PC-3 (cell line): ENCODE measurements at places on chromosomes 13 and 19.

DNA sequence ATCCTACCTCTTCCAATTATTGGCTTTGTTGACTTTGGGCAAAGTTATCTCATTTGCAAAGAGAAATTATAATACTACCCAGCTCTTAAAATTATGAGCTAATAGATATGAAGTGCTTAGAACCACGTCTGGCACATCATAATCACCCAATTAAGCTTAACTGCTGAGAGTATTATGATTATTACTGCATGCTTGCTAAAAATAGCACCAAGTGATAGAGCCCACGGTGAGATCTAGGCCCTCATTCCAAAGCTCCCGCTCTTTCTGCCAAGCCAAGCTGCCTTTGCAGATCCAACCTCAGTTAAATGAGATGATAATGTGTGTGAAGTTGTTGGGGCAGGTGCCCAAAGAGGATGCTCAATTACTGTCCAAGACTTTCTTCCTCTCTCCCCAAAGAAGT is 6.5 kb upstream of the EDDM13 start:
- no peak for DNase-seq

DNA sequence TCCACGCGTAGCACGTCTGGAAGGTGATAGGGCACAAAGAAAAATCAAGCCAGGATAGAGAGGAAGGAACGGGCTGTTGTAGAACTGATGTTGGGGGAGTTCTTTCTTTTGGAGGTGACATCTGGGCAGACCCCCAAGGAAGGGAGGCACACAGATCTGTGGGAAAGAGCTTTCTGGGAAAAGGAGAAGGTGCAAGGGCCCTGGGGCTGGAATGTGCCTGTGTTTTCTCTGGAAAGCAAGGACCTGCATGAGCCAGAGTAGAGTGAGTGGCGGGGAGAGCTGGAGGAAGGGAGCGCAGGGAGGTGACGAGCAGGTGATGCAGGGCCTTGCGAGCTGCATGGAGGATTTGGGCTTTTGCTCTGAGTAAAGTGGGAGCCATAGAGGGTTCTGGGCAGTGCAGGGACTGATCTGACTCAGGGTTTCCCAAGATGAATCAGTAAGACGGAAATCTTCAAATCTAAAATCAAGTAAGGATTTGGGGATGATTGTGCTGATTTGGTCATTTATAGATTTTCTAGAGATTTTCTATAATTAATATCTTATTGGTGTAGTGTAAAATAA is 30.8 kb downstream of the SMARCA4 start:
- DNase-seq, result no peak

GRCh38 chr19:23436944-23437343 is 41.7 kb upstream of the ZNF91 start:
- peak; percentile 9 for DNase-seq

DNA sequence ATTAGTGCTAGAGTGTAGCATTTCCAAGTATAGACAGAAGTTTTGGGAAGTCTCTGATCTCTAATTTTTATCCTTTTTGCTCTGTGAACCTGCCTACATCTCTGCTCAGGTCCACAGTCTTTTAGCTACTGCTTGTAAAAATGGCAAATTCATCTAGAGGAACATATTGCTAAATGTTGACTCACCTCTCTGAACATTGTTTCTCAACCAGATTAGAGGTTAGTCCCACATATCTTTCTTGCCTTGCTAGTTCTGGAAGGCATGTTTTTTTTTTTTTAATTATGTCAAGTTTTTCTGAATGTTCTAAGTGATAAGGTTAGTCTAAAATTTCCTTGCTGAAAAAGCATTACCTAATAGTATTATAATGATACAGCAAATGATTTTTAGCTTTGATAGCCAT is 2889.6 kb upstream of the PCDH20 start:
- peak; percentile 44 for DNase-seq

- DNase-seq, result no peak
These were observed 418 bp upstream of the ZNF709 start for GRCh38 chr19:12485052-12485416.

DNA sequence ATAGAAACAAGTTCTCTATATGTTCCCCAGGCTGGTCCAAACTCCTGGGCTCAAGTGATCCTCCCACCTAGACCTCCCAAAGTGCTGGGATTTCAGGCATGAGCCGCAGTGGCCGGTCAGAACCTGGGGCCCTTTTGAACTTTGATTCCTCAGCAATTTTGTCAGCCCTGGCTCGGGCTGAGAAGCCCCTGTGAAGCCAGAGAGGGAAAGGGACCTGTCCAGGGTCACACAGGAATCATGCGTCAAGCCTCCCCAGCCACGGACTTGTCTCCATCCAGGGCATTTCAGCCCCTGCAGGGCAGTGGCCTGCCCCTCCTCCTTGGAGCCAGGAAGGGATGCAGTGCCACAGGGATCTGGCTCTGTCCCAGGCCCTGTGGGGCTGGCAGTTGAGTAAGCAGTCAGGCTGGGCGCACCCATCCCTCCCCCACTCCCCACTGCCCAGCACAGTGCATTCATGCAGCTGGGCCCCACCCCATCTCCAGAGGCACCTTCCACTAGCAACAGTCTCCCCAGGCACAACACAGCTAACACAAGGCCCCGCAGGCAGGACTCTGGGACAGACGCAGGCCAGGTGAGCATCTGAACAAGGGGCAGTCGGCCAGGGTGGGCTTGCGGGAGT is at the start of gene CAPS:
CAPS (plus strand) TSS at position 516 of the 619 bp plus-strand sequence. CDS start 153 bp downstream, outside the sequence.
- DNase-seq, result peak; percentile 97

- DNase-seq, result no peak
These were observed 419.3 kb upstream of the KLHL1 start for GRCh38 chr13:70527599-70527998.

DNA sequence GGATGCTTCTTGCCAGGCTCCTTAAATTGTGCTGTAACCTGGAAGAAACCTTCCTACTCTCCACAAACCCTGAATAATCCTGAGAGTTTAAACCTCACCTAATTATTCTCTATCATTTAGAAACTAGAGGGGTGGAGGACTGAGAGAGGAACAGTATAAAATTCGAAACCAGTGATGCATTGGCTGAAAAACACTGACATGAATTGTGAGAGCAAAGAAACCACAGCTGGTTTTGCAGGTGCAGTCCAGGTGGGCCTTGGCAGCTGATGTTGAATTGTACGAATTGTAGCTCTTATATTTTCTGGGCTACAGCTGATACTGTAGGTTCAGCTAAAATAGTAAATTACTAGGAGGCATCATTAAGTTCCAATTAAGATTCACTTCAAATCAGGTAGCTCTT is 227.0 kb upstream of the SLITRK5 start:
- DNase-seq, result no peak

DNA sequence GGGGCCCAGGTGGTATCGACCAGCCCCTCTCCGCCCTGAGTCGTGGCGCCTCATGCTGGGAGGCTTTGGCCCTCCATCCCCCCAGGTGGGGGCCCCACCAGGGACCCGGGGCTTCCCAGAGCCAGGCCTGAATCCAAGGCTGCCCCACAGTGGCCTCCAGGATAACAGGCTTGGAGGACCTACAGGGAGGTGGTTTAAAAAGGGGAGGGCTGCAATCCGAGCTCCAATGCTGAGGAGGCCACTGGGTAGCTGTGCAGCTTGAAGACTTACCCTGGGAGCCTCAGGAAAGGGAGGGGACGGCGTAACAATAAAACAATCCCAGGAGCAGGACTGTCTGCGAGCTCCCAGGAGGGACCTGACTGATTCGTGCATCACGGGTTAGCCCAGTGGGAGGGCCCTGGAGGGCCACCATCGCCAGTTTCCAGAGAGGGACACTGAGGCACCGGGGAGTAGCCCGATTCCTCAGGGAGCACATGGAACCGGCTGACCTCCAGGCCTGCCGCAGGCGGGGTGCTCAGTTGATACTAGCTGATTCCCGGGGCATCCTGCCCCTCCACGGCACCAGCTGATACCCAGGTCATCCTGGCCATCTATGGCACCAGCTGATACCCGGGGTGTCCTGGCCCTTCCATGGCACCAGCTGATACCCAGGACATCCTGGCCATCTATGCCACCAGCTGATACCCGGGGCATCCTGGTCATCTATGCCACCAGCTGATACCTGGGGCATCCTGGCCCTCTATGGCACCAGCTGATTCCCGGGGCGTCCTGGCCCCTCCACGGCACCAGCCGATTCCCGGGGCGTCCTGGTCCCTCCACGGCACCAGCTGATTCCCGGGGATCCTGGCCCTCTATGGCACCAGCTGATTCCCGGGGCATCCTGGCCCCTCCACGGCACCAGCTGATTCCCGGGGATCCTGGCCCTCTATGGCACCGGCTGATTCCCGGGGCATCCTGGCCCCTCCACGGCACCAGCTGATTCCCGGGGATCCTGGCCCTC is 3.7 kb upstream of the C2CD4C start:
- DNase-seq, result no peak

DNA sequence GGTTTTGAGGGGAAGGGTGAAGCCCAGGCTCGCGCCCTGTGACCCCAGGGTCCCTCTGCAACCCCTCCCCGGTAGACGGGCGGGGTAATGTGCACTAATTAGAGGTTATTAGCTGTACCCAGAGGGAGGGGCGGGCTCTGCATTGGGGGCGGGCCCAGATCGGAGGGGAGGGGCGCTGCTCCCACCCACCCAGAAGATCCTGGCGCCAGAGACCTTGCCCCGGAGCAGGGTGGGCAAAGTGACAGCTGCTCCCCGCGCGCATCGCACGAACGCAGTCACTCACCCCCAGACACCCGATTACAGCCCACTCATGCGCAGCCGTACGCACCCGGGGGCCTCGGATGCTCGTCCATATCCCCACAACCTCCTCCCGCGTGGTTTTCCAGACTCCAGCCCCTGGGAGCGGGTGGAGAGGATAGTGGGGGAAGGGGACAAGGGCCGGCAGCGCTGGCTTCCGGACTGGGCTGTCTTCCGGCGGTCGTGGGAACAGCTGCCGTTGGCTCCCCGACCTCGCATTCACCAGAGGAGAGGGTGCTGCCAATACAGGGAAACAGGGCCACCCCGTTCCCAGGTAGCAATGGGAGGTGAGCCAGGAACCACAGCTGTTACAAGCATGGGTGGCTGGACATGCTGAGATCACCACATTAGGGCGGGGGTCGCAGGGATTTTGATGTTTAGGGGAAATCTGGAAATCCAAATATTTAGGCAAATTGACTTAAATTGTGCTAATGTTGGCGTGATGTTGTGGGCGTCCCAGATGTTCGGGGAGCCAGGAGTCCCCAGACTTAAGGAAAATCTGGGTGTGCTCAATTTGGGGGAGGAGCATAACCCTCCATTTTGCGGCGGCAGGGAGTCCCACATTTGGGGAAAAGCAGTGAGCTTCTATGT is 2.9 kb upstream of the HOOK2 start:
- DNase-seq, result peak; percentile 58

- DNase-seq, result no peak
These were observed 684.4 kb upstream of the PCDH9 start for GRCh38 chr13:67914535-67914934.

- peak; percentile 50 for DNase-seq
These were observed 176.8 kb downstream of the OXGR1 start for GRCh38 chr13:96817336-96817941.

- DNase-seq, result no peak
These were observed 16.2 kb downstream of the KCTD4 start for GRCh38 chr13:45184693-45185092.

DNA sequence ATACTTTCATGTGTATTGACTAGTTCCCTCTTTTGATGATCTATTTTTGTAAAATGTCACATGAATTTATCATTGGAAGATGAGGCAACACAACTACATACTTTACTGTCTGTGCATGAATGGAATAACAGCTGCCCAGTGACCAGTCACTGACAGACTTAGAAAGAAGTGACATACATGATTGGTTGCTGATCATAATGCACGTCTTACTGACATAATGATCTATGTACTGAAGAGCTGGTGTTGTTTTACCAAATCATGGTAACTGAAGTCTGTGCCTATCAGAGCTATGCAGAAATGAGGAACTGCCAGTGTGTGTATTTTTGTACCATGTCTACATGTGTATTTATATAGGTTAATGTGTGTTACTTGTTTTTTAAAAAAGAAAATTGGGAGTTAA is 26.5 kb downstream of the GPR18 start:
- no peak for DNase-seq

- DNase-seq, result no peak
These were observed 13.2 kb upstream of the EIF3G start for GRCh38 chr19:10132905-10133304.

DNA sequence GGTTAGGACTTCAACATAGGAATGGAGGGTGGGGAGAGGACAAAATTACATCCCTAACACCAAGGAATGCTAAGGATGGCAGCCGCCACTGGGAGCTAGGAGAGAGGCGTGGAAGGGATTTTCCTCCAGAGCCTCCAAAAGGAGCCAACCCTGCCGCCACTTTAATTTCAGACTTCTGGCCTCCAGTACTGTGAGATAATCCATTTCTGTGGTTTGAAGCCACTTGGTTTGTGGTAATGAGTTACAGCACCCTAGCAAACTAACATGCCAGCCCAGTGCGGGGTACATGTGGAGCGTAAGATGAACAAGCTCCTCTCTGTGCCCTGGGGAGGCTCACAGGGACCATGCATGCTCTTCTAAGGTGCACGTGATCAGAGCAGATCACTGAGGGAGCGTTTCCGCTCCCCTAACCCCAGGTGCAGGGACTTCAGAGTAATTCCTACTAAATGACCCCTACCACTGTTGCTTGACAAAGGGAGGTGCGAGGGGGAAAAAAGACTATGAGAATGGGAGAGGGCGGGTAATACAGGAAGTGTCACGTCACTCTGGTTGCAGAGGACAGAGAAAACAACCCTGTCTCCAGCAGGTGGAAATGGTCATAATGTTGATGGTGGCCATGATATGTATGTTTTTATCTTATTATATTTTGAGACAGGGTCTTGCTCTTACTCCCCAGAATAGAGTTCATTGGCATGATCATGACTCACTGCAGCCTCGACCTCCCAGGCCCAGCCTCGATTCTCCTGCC is 12.0 kb downstream of the FPR1 start:
- DNase-seq, result no peak

DNA sequence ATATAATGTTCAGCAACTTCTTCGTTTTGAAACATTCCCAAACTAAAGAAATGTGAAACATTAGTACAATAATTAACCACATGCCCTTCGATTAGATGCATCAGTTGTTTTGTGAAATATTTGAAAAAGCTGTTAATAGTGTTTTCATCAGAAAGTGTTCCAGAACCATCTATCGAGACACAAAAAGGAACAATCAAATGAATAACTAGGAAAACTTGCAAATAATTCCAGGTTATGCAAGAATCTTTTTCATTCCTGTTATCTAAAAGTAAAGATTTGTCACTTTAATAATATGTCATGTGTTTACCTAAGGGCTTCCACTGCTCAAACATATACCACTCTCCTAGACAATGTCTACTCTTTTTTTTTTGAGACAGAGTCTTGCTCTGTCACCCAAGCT is 904.2 kb upstream of the MIR17HG start:
- peak; percentile 54 for DNase-seq

DNA sequence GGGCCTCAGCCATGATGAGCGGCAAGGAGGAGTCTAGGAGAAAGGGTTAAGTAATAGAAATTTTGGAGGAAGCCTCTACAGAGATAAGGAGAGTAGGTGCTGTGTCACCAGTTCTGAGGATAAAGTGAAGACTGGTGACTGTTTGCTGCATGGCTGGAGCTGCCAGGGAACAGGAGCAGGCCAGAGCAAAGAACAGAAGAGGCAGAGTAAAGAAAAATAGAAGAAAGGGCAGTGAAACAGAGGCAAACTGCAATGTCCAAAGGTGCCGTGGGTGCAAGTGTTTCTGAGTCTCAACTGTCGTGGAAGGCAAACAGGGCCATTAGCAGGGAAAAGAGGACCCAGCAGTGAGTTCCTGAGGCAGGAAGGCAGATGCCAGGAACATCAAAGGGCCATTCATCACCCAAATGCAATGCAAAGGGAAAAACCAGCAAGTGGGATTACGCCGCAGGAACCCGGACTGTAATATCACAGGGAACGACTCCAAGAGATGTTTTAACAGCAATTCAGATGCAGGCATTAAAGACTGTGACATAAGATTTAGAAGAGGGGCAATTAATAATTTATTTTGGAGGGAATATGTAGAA is 318.3 kb downstream of the FOXO1 start:
- DNase-seq, result no peak

GRCh38 chr19:47273313-47274070 is 1.2 kb upstream of the INAFM1 start:
- peak; percentile 79 for DNase-seq
